ENCODE measurements at places on chromosomes 11 and 22.
A peak's percentile ranks its signal among the peaks of the same experiment; 100 is the strongest.

- no peak for DNase-seq
Observed at GRCh38 chr11:31823644-31824331, 12.7 kb upstream of the PAX6 start.

DNA sequence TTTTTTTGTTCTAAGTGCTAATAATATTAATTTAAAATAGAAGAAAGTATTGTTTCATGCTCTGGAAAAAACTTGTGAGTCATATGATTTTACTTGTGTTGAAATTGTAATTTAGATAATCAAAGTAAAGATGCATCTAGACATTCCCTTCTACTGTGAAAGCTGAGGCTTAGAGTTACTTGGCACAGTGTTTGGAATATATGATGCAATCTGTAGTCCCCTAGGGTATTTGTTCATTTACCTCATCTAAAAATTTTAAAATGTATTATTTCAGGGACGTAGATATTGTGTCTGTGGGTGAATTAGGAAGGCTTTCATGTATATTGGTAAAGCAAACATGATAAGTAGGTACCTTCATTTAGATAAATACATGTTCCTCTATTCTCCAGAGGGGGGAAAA is 793.5 kb upstream of the CNTN5 start:
- DNase-seq = no peak

GRCh38 chr11:69203901-69204245 is 48.1 kb downstream of the SMIM38 start:
- no peak for DNase-seq

- DNase-seq = peak; percentile 99
Observed at GRCh38 chr11:107043242-107044006, 25.1 kb upstream of the GUCY1A2 start.
